ENCODE measurements at places on chromosomes 3 and 15.

DNA sequence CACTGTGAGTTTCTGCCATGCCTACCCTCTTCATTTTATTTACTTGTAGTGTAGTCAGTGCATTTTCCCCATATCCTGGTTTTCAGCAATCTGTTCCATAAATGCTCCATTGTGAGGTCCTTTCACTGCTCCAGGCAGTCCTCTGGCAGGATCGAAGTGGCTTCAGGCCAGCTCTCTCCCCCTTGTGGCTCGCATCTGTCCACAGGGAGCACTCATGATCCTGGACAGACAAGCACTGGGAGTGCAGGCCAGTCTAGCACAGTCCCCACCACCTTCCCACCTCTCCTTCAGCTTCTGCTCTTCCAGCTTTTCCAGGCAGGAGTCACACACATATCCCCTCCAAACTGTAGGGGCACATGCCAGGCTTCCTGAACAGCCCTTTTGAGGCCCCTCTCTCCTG lies 173.6 kb downstream of the PPM1L start:
- no peak for DNase-seq

DNA sequence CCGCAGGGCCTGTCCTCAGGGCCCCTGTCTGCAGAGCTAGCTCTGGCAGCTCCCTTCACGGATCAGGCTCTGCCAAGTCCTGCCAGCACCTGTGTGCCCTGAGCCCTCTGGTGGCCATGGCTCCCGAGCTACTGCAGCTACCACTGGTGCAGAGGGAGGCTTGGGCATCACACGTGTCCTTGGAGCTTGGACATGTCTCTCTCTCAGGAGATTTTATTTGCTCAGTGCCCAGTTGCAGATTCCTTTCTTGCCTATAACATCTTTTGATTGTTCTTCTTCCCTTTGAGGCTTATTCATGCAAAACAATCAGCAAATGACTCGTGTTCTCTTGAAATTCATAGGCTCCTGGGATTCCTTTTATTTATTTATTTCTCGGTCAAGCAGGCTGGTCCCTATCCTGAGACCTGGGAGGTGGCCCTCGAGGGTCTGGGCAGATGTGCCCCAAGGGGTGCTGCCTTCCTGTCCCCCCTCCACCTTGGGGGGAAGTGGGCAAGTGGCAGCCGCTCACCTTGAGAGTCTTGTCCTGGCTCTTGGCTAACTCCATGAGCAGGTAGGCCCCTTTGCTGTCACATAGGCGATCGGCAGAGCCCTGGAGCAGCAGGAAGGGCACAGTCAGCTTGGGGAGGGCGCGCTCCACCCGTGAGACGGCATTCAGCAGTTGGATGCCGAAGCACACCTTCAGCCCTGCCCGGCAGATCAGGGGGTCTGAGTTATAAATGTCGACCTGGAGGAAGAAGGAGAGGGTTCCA lies 21.9 kb downstream of the ABTB1 start:
- no peak for DNase-seq

DNA sequence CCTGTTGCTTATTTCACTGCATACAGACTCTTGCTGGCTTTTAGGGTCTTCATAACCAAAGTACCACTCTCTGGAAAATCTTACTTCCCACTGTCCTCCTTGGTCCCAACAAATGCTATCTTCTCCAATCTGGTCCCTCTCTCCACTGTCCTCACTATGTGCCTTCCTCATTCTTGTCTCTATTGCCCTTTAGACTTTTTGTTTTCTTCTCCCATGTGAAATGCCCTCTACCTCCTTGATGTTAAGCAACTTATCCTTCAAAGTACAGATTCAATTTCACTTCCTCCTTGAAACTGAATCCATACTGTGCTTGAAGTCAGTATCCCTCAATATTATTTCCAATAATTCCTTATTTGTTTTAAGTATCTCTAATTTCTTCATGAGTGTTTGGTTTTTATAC lies 60.8 kb downstream of the CGGBP1 start:
- no peak for DNase-seq

GRCh38 chr15:48447058-48447457 lies 115.8 kb downstream of the DUT start:
- DNase-seq: no peak

DNA sequence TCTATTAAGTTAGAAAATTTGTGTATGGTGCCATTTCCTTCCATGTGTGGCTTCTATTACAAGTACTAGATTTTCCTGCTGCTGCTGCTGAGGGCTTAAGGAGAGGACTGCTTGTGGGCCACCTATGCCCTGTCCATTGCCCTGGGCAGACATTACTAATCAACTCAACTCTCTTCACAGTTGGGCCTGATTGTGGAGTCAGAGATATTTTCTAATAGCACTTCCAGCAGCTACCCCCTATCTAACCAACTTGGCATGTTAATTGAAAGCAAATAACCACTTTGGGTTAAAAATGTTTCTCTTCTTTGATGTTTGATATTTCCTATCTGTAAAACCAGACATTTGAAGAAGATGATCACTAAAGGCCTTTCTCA lies 242.0 kb downstream of the EDEM1 start:
- DNase-seq: no peak

GRCh38 chr3:51257870-51258269 lies 127.2 kb upstream of the MANF start:
- no peak for DNase-seq

- DNase-seq: peak; percentile 78
These were observed 267.0 kb downstream of the PLCL2 start for GRCh38 chr3:17151598-17152373.

GRCh38 chr15:40229316-40229715 lies 9.5 kb upstream of the PAK6 start:
- no peak for DNase-seq

- DNase-seq: no peak
These were observed 50.6 kb downstream of the KLHDC8B start for GRCh38 chr3:49222002-49222401.

DNA sequence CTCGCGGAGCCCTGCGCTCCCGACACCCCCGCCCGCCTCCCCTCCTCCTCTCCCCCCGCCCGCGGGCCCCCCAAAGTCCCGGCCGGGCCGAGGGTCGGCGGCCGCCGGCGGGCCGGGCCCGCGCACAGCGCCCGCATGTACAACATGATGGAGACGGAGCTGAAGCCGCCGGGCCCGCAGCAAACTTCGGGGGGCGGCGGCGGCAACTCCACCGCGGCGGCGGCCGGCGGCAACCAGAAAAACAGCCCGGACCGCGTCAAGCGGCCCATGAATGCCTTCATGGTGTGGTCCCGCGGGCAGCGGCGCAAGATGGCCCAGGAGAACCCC lies 464 bp downstream of the SOX2 start:
- no peak for DNase-seq

DNA sequence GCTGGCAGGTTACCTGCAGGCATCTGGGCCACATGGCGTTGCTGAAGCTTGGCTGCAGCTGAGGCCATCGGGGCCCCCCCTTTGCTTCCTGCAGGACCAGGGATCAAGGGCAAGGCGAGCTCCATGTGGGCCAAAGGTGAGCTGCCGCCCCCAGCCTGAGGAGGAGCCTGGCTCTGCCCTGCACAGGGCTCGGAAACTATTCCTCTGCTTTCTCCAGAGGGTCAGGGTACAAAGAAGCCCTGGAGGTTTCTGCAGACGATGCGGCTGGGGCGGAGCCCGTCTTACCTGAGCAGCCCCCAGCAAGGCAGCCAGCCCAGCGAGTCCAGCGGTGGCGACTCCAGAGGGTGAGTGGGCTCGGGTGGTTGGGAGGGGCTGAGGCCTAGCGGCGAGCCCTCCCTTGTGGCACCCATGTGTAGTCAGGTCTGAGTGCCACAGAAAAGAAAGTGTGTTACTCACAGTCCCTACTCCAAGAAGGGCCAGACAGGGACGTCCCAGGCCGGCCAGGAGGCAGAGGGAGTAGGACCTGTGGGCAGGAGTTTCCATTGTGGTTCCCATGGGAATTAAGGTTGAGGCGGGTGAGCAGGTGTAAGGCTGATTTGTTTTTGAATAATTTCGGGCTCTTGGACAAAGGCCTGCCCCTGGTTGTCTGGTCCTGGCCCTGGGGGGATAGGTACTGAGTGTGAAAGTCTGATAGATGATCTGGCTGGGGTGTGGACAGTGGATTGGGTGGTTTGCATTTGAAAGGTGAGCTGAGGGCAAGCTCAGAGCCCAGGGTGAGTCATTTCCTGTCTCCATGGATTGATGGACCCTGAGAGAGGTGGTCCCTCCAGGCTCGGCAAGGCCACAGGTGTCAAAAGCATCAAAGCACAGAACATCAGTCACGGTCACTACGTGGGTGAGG lies 25.4 kb downstream of the CFAP100 start:
- DNase-seq: no peak

DNA sequence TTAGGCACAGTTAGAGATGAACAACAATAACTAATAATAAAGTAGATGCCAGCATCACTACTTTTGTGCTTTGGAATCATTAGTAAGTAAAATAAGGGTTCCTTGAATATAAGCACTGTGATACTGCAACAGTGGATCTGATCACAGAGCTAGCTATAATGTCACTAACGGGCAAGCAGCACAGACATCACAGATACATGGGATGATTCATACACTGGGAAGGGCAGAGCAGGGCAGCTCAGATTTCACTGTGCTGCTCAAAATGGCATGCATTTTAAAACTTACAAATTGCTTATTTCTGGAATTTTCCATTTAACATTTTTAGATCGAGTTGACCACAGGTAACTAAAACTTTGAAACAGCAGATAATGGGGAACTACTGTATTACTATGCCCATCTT lies 476.6 kb downstream of the FHIT start:
- no peak for DNase-seq

DNA sequence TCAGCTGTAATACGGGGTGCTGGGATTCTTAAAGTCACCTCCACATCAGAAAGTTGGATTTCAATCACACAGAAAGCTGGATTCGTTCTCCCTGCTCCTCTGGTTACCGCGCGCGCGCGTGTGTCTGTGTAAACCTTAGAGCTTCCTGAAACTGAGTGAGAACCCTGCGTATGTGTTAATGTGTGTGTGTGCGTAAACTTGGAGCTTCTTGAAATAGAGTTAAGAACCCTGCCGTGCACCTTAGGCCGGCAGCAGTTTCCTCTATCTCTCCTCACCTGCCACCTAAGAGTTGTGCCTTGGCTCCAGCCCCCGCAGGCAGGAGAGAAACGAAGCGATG lies 531 bp downstream of the LZTFL1 start:
- DNase-seq: no peak

DNA sequence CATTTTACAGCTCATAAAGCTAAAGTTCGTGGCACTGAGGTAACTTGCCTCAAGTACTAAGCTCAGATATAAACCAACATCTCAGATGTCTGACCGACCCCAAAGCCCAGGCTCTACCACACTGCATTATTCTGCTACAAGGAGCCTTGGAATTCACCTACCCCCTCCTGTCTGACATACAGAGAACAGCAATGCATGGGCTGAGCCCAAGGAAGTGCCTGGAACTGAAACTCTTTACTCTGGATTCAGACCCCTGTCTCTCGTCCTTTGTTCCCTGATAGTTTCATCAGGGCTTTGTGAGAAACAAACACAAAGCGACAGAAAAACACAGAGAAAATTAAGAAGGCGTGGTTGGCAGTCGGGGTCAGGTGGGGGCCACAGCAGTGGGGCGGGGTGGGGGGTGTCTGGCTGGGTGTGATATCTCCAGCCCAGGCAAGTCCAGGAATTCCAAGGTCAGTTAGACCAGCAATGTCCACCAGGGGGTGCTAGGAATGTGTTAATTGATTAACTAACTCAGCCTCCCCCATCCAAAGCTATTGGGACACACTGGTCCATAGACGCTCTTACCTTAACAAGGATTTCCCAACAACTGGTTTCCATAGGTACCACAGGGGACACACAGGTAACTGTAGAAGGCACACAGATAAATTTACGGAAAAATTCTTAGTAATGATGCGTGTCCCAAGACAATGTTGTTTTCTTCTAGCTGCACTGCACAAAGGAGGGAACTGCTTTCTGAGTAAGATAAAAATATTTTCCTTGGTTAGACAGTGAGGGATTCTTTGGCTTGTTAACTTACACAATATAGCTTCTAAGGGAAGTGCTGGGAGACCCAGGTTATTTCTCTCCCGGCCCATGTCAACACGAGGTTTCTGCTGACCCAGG lies 18.8 kb upstream of the SSUH2 start:
- DNase-seq: peak; percentile 8

- DNase-seq: no peak
These were observed 57.5 kb upstream of the GCNT3 start for GRCh38 chr15:59553879-59554735.

DNA sequence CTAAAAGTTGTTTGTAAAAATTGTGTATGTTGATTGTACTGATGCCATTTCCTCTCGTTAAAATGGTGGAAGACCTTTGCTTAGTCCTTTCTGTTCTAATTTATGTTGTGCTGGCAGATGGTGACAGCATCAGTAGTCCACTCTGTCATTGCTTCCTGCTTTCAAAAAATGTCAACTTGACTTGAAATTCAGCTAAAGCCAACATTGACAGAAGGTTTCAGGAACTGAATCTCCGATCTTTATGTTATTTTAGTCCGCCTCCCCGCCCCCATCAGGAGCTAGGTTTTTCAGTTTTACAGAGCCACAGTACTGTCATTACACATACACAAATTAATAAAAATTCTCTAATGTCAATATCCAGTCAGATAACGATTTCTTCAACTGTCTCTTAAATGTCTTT lies 1.5 kb downstream of the CEP63 start:
- no peak for DNase-seq

DNA sequence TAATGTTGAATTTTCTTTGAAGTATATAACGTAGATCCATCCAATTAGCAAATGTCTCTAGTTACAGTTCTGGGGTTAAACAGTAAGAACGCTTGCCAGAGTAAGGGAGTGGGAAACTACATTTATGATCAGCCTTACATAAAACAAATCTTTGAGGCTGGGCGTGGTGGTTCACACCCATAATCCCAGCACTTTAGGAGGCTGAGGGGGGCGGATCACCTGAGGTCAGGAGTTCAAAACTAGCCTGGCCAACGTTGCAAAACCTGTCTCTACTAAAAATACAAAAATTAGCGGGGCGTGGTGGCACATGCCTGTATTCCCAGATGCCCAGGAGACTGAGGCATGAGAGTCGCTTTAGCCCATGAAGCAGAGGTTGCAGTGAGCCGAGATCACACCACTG lies 50.1 kb upstream of the GATM start:
- no peak for DNase-seq

- DNase-seq: no peak
These were observed 462.2 kb downstream of the PLOD2 start for GRCh38 chr3:145698749-145699148.

GRCh38 chr3:146345900-146346299 lies 95.0 kb upstream of the PLSCR4 start:
- no peak for DNase-seq

- no peak for DNase-seq
These were observed 19.5 kb downstream of the TKT start for GRCh38 chr3:53236112-53236841.

- DNase-seq: no peak
These were observed 41.6 kb downstream of the DAG1 start for GRCh38 chr3:49511639-49512038.

GRCh38 chr3:30135190-30135589 lies 471.2 kb upstream of the TGFBR2 start:
- DNase-seq: no peak

- no peak for DNase-seq
These were observed 74.4 kb downstream of the KY start for GRCh38 chr3:134576426-134576825.

DNA sequence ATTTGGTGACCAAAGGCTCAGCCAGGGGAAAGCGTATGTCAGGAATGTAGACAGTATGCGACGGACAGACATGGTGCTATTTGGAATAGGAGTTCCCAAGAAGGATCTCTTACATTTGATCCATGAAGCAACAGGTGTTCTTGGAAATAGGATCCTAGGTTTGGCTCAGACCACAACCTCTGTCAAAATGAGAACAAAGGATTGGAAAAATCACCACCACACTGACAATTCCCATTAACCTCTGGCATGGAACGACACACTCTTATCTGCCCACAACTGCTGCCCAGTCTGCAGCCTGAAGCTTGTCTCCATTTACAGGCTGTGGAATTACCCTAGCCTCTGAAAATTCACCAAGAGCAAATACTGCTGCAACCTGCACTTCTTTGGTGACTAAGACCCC lies 33.6 kb upstream of the LRRN1 start:
- DNase-seq: no peak

All from stimulated activated CD8-positive, alpha-beta memory T cell treated with anti-CD3 and anti-CD28 coated beads, Interleukin-4, amount 100 ng/mL, for 24 hours (primary cell).